ENCODE measurements at places on chromosomes 16 and 17. TPM values are rescaled to one million over a fixed set of nuclear protein-coding genes. Genes with fewer than 3 reads are reported as not detected.

DNA sequence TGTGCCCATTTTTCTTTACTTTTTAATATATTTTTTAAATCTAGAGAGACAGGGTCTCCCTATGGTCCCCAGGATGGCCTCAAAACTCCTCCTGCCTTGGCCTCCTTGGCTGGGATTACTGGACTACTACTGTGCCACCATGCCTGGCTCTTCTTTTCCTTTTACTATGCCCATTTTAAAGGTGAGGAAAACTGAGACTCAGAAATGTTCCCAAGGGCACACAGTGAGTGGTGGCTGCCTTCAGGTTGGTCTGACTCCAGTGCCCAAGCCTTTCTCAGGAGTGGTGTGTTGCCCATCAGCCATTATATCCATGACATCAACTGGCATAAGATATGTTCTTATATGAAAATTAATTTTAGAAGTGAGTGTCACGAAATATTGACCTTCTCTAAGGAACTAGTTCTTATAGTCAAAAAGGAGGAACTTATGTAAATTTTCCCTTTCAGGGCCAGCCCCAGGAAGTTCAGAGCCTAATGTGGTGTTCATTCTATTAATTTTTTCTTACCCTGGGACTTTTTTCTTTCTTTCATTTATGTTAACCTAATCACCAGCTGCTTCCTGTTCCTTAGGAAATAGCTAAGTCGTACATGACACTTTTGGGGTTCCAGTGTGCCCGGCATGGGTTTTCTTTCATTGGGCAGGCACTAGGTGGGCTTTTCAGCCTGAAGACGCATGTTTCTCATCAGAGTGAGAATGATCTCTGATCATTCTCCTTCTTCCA is 17.9 kb upstream of the SPN start:
- H3K4me1 ChIP-seq, result peaks cover 37% of the 10 kb centered on the region
- H3K4me3 ChIP-seq, result no peak overlapping the region
- H3K36me3 ChIP-seq, result no peaks in the 10 kb centered on the region

Gene GNG13
- not detected for total RNA-seq

- no peaks in the 10 kb centered on the region for H3K27me3 ChIP-seq
- H3K27ac ChIP-seq, result no peak overlapping the region
- no peak overlapping the region for H3K4me3 ChIP-seq
- no peak for DNase-seq
- H3K4me1 ChIP-seq, result peaks cover 8% of the 10 kb centered on the region
Observed at GRCh38 chr16:81649561-81650184, 129.4 kb upstream of the PLCG2 start.

Gene WSCD1
- 0.20 TPM for total RNA-seq

Gene DNAI2
- total RNA-seq, result not detected

GRCh38 chr17:39596543-39597267 is 11.0 kb downstream of the NEUROD2 start:
- H3K4me3 ChIP-seq, result no peak overlapping the region
- no peak overlapping the region for H3K27ac ChIP-seq
- H3K27me3 ChIP-seq, result peaks cover 91% of the 10 kb centered on the region
- H3K36me3 ChIP-seq, result no peaks in the 10 kb centered on the region
- H3K4me1 ChIP-seq, result peaks cover 14% of the 10 kb centered on the region

Gene KRTAP4-6
- not detected for total RNA-seq

Gene SPEM3
- not detected for total RNA-seq

GRCh38 chr17:56891751-56892150 is 22.1 kb downstream of the TRIM25 start:
- H3K27ac ChIP-seq, result no peak overlapping the region
- peaks cover 7% of the 10 kb centered on the region for H3K4me1 ChIP-seq

Gene TBC1D3
- not detected for total RNA-seq

Gene NHERF2
- total RNA-seq, result 2.4 TPM

Gene TEKT1
- not detected for total RNA-seq

All from activated naive CD8-positive, alpha-beta T cell treated with anti-CD3 and anti-CD28 coated beads for 36 hours (primary cell).